ENCODE measurements at places on chromosomes 2 and 18.

DNA sequence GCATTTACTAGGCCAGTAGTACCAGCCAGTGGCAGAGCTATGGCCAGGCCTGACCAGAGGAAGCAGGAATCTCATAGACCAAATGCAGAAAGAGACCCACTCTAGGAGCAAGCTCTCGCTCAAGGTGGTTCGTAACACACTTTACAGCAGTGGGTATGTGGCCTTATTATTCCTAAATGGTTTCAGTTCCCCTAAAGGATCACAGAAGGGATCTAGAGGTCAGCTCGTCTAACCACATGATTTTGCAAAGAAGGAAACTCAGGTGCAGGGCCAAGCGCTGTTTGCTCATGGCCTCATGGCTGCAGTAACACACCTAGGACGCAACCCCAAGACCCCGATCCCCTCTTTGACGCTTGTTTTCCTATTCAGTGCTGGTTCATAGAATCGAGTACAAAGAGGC is 65.5 kb upstream of the ATG16L1 start:
- DNase-seq = no peak

GRCh38 chr2:218419630-218420216 is 800 bp downstream of the VIL1 start:
- DNase-seq = no peak

GRCh38 chr2:5187283-5187682 is 504.9 kb upstream of the SOX11 start:
- no peak for DNase-seq

GRCh38 chr18:78974115-78974761 is 5.4 kb upstream of the SALL3 start:
- DNase-seq = no peak

- no peak for DNase-seq
Measured at GRCh38 chr2:216082117-216082711, 495 bp downstream of the TMEM169 start.

DNA sequence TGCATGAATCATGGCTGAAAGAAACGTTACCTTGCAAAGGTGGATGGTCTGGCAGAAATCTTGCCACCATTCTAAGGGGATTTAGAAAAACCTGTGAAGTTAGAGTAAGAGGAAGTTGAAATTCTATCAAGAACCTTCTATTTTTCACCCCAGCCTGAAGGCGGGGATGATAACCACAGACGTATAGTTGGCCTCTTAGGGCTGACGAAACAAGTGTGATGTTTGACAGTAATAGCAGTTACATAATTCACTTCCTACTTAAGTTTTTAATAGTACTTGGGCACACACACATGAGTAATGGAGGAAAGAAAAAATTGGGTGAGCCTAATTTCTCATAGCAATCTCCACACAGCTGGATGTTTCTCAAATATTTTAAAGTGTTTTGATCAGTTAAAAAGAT is 336.6 kb upstream of the SALL3 start:
- no peak for DNase-seq

GRCh38 chr2:10190255-10190654 is 67.7 kb downstream of the RRM2 start:
- DNase-seq = no peak

GRCh38 chr2:3244486-3244885 is 133.1 kb downstream of the EIPR1 start:
- no peak for DNase-seq

- no peak for DNase-seq
Measured at GRCh38 chr18:2147476-2148230, 423.7 kb downstream of the METTL4 start.

- no peak for DNase-seq
Measured at GRCh38 chr18:857986-858385, 45.9 kb upstream of the YES1 start.

GRCh38 chr2:100964681-100965169 is 37.4 kb upstream of the RPL31 start:
- DNase-seq = no peak

DNA sequence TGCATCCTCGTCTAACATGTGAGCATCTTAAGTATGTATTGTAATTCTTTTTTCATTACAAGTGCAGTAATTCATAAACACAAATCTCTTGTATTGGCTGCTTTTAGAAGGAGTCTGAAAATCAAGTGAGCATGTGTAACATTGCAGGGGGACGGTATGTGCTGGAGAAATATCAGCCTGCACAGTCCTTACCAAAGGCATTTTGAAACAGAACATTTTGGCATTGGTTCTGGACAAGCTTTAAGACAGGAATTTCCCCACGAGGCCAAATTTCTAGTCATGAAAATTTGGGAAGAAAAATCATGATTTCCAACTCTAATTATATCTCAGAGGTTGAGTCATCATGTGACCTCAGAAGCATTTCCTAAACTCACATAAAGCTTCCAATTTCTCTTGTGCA is 24.7 kb upstream of the NRP2 start:
- DNase-seq = no peak

All from T-helper 2 cell (primary cell).